ENCODE measurements at places on chromosomes 2 and 18. TPM values are rescaled to one million over a fixed set of nuclear protein-coding genes. Genes with fewer than 3 reads are reported as not detected.

EVA1A gene
- 0.97 TPM for total RNA-seq

CELF4 gene
- total RNA-seq = 0.19 TPM

DPYSL5 gene
- total RNA-seq = not detected

DYNAP gene
- not detected for total RNA-seq

FHOD3 gene
- 317 TPM for total RNA-seq

FARP2 gene
- 14.0 TPM for total RNA-seq

POTEJ gene
- not detected for total RNA-seq

ANKRD30BL gene
- not detected for total RNA-seq

PLCL1 gene
- total RNA-seq = 93.3 TPM

CCDC74A gene
- 0.35 TPM for total RNA-seq

INHA gene
- 2.6 TPM for total RNA-seq

SNED1 gene
- 8.0 TPM for total RNA-seq

ZNF385B gene
- total RNA-seq = 0.46 TPM

- no peak for DNase-seq
These were observed 4.6 kb downstream of the EN1 start for GRCh38 chr2:118842661-118843482.

DNA sequence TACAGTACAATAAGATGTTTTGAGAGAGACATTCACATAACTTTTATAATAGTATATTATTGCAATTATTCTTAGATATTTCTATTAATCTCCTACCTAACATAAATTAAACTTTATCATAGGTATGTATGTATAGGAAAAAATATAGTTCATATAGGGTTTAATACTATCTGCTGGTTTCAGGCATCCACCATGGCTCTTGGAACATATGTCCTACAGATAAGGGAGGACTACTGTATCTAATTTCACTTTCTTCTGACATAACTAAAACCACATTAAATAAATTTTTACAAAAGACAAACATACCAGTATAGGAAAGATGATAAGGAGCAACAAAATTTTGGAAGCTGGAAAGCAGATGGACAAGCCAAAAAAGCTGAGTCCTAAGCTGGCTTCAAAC lies 67.9 kb upstream of the TMEM17 start:
- no peak for DNase-seq

GRCh38 chr2:31284107-31284506 lies 50.2 kb downstream of the EHD3 start:
- DNase-seq = no peak

DNA sequence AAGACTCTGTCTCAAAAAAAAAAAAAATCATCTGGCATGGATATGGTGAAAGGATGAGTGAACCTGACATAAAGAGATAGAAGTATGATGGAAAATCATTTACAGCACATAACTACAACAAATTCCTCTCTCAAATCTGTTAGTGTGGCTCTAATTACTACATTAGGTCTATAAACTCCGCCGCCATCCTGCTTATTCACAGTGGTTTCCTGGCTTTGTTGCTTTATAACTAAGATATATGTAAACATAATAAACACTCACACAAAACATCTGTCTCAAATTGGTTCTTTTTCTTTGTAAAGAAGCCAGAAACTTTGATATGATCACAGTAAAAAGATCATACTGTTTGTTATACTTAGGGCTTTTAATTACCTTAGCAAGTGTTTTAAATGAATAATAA lies 412.6 kb upstream of the FAM98A start:
- no peak for DNase-seq

GRCh38 chr2:104521247-104521646 lies 332.7 kb upstream of the POU3F3 start:
- DNase-seq = no peak

DNA sequence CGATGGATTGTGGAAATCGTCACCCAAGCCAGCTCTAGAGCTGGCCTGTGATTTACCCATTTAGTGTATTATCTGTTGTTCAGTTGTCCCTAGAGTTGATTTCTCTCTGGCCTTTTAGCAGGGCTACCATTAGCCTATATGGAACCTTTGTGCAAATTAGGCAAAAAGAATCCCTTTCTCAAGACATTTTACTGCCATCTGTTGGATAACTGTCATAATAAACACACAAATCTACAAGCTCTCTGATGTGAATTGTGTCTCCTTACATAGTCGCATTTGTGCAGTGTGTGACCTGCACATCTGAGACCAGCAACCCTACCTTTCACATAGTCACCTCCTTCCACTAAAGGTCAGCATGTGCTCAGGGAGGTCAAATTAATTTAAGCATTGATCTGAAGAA lies 34.0 kb downstream of the LOXHD1 start:
- DNase-seq = no peak

- DNase-seq = no peak
These were observed 69.9 kb upstream of the MMADHC start for GRCh38 chr2:149657401-149658040.

GRCh38 chr18:1618364-1618763 lies 713.7 kb downstream of the ADCYAP1 start:
- DNase-seq = no peak

DNA sequence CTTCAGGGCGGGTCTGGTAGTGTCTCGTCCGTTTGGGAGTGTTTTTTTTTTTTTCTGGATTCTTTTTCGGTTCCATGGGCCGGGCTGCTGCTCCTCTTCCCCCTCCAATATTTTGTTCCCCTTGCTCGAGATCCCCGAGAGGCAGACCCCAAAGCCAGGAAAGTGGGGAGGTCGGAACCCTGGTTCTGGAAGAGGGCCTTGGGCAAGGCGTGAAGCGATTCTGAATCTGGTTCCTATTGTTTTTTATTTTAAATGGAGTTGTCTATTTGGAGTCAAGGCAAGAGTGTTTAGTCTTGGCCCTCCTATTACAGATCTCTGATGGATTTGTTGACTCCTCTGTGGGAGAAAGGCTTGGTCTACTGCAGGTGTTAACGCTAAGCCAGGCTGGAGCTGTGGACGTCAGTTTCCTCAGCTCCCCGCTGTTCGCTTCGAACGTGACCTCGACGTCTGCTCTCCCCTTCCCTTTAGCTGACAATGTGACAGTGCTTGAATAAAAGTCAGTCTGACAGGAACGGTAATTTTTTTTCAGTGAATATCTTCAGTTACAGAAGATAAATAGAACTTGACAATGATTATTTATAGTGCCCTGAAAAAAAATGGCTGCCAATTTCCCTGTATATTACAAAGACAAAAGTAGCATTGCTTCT lies 683 bp upstream of the DNAJC27 start:
- peak; percentile 48 for DNase-seq

DNA sequence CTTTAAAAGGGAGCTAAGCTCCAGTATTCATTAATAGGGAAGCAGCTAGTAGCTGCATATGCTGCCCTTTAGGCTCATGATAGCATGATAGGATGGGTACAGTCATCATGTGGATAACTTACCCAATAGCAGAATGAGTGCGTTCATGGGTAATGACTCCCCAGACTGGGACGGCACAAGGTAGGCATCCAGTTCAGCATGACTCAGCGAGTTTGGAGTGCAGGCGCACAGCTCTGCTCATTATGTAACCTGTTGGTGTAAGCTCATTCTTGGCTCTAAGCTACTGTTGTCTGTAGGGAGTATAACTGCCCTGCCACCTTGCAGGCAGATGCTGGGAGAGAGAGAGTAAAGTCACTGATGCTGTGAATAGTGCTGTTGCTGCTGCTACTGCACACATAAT lies 209.2 kb upstream of the SYT4 start:
- DNase-seq = no peak

GRCh38 chr2:73297151-73297559 lies 3.8 kb upstream of the EGR4 start:
- no peak for DNase-seq

DNA sequence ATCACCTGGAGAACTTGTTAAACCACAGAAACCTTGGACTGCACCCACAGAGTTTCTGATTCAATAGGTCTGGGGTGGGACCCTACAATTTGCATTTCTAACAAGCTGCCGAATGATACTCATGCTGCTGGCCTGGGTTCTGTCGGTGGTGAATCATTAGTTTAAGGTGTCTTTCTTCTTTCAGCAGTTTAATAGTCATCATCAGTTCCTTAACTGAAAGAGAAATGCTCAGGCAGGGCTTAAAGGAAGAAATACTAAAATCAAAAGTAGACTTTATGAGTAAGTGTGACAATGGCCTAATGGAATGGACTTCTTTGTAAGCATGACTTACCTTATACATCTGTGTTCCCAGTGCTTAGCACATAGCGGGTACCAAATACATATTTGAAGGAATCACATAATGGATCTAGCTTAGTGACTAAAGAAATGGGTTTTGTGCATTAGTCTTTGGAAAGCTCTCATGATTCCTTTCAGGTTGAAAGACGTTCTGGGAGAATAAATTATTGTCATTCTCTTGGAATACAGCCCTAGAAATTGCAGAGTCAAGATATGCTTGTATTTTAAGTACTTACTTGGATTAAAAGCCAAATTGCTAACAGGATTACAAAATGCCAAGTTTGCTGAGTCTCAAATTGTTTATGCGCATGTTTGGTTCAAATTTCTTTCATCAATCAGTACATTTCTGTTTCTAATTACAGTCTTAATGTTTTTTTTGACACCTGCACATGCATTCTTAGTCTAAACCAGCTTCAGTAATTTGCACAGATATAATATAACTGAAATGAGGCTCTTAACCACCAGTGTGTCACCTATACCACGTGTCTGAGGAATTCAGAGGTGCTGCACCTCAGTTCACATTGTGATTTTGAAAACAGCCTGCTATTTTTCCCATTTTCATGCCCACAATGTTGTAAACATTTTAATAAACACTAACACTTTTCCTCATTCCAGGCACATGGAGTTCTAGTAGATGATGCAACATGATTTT lies 220.3 kb upstream of the NRP2 start:
- no peak for DNase-seq

- no peak for DNase-seq
These were observed 601.7 kb downstream of the ARHGAP15 start for GRCh38 chr2:143730953-143731260.

GRCh38 chr18:75252136-75252535 lies 41.5 kb downstream of the TSHZ1 start:
- no peak for DNase-seq

DNA sequence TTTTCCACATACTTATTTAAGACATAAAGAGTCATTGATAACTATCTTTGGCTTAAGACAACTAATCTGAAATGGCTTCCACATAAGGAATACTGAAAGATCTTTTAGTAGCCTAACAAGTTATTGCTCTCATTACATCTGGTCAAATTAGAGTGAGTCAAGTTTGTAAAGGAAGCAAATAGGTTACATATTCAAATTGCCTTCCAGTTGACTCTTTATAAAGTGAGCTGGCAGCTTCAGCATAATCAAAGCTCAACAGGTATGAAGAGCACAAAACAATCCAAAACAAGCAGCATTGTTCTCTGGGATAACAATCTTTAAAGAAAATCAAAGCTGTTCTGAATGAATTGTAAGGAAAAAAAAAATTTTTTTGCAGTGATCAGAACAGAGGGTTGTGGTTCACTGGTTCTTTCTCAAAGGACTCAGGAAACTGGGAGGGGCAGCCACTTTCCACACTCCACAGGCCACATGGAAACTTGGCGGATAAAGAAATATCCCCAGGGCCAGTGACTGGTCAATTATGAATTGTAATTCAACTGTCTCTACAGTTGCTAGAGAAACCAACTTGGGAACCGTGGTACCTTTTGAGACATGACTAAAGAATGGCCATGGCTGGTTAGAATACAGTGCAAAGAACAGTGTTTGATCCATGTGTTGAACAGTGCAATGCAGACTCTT lies 369.3 kb upstream of the KCNH7 start:
- no peak for DNase-seq

- DNase-seq = peak; percentile 75
These were observed 1.0 kb upstream of the ZNF532 start for GRCh38 chr18:58863539-58864145.

- no peak for DNase-seq
These were observed 132.5 kb upstream of the OSR1 start for GRCh38 chr2:19490846-19491435.

DNA sequence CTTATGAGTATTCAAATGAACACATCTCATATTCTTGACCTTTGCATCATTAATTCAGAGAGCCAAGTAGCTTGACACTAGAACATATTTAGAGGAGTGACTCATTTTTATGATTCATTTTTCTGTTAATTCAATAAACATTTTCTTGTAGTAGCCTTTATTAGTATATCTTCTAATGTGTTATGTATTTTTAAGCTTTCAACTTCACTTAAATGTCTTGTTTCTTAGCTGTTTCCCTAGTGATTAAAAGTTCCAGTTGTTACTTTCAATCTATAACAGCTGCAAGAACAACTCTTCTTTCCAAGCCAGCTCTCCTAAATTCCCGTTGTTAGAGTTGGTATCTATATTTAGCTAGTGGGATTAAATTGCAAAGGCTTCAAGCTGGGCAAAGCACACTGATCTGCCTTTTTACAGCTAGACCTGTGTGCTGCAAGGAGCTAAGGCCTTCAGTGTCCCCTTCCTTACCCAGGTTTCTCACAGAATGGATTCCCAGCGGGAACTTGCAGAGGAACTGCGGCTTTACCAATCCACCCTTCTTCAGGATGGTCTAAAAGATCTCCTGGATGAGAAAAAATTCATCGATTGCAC lies at the start of gene KLHL41:
KLHL41 (plus strand) TSS at position 405 of the 588 bp plus-strand sequence; CDS start at position 482, 77 bp downstream.
- no peak for DNase-seq

GRCh38 chr2:223900531-223900930 lies 44.6 kb downstream of the WDFY1 start:
- DNase-seq = no peak

DNA sequence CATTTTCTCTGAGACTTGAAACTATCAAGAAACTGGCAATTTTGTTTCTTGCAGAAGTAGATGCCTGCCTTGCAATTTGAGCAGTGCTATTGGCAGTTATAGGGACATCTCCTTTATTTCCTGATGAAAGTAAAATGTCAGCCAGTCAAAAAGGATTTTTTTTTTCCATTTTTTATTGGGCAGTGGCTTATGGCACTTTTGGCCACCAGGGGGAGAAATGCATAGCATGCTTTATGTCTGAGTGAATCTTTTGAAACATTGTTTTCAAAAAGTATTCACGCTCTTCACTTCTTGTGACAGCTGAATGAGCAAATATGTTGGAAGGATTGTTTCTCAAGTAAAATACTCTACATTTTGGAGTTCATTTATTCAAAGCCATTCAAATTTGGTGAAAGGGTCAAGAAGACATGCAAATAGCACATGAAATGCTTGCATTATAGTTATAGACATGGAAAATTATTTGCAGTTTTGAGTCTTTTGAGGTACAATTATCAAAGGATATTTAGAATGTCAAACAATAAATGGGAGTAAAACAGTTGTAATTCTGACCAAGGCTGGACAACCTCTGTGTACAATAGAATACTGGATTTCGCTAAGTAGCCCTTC lies 491.0 kb downstream of the CDH2 start:
- DNase-seq = no peak

- no peak for DNase-seq
These were observed 33.2 kb downstream of the MYO5B start for GRCh38 chr18:50161597-50162205.
